ENCODE measurements at places on chromosomes 16 and 17.

DNA sequence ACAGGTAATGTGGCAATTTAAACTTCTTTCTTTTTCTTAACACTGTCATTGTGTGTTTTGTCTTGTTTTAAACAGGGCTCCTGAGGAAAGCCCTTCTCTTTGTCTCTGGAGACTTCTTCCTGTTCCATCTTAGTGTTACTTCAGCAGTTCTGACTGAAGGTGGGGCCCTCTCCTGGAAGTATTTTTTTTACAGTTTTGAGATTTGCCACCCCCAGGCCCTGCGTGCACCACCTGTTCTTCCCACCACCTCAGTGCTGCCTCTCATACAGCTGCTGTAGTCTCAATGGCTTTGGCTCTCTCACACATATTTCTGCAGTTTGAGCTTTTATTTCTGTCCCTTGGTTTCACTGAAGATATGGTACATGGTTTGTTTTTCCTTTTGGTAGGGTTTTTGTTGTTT lies 52.5 kb upstream of the ALDH3A1 start:
- DNase-seq, result no peak

GRCh38 chr17:45733781-45734180 lies 50.3 kb upstream of the CRHR1 start:
- DNase-seq, result no peak

DNA sequence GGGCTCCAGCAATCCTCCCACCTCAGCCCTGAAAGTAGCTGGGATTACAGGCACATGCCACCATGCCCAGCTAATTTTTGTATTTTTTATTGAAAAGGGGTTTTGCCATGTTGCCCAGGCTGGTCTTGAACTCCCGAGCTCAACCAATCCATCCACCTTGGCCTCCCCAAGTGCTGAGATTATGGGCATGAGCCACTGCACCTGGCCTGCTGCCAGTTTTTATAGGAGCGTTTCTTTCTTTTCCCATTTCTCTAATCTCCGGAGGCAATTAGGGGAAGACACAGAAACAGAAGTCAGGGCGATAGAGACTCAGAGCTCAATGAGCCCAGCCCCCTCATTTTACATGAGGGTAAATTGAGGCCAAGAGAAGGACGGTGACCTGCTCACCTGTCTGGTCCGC lies 10.4 kb downstream of the MGAT5B start:
- no peak for DNase-seq

DNA sequence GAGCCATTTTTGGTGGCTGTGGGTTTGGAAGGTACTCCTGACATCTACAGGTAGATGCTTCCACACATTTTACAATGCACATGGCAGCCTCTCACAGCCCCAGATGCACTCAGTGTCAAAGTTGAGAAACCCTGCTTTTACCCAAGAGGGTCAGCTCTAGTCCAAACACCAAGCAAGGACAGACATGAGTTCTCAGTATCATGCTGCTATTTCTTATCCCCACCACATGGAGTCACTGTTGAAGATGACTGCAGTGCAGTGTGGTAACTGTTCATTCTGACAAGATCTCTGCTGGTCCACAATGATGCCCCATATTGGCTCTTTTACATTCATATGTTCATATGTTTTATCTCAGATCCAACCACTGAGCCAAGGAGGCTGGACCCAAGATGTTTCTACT lies 50.5 kb upstream of the SALL1 start:
- no peak for DNase-seq
